ENCODE measurements at places on chromosomes 13 and 19.

- DNase-seq: no peak
Measured at GRCh38 chr13:60583911-60584753, 187.1 kb downstream of the TDRD3 start.

DNA sequence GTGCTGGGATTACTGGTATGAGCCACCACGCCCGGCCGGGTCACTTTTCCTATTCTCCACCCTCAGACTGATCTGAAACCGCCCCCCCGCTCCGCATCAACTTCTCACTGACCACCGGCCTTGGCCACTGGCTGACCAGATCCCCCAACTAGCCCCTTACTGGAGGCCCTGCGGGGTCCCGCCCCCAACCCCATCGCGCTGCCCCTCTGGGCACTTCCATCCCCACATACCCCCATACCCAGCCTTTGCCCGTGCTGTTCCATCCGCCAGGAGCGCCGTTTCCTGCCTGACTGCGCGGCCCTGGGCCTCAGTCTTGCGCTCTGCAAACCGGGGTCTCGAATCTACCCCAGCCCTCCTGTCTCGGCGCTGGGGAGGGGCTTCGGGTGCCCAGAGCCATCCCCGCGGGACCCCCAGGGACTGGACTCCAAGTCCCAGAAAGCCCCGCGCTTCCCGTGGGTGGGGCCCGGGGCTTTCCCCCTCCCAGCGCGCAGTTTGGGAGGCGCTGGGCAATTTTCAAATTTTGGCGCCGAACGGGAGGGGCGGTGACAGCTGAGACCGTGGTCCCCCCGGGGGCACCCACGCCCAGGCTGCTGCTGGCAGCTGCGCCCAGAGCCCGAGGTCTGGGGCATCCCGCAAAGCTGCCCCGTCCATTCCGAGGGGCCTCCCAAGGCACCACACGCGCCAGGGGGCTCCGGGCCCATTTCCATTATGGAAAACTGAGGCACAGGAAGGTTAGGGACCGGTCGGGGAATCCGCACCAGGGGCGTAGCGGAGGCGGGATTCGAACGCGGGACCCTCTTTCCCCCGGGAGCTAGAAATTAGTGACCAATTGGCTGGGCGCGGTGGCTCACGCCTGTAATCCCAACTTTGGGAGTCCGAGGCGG is 5.2 kb upstream of the LMNB2 start:
- no peak for DNase-seq

GRCh38 chr13:45055198-45055901 is 65.0 kb upstream of the GTF2F2 start:
- no peak for DNase-seq

- no peak for DNase-seq
Measured at GRCh38 chr13:25783601-25784024, 268.2 kb downstream of the SHISA2 start.

DNA sequence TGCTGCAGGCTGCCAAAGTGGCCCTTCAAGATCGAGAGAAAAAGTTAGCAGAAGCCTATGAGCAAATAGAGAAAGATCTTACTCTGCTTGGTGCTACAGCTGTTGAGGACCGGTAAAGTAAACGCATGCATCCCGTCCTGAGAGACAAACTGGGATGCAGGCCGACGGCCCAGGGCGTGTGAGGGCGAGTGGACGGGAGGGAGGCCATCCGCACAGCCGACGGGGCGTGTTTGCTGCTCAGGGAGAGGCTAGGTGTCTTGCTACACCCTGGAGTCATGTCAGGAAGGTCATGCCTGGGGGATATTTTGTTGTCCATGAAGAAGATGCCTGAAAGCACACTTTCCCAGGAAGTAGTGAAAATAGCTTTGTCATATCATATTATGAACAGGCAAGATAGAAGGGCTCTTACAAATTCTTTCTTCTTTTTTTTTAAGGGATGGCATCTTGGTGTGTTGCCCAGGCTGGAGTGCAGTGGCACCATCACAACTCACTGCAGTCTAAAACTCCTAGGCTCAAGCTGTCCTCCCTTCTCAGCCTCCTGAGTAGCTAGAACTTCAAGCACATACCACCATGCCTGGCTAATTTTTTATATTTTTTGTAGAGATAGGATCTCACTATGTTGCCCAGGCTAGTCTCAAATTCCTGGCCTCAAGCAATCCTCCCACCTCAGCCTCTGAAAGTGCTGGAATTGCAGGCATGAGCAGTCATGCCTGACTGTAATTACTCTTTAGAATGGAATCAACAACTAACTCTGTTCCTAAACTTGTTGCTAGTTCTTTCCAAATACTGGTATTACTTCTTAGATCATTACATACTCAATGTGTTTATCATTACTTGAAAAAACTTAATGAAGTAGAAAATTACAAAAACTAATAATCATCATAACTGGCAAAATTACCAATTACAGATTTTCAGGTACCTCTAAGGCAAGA is 117.6 kb upstream of the MCF2L start:
- DNase-seq: no peak

GRCh38 chr13:42720113-42720857 is 61.1 kb upstream of the FAM216B start:
- DNase-seq: no peak

- no peak for DNase-seq
Measured at GRCh38 chr19:35447606-35448469, at the start of gene FFAR2. FFAR2 (plus strand) TSS chr19:35448257; CDS start chr19:35449715, 1,458 bp downstream.

GRCh38 chr13:36157480-36157879 is 26.3 kb upstream of the DCLK1 start:
- no peak for DNase-seq

DNA sequence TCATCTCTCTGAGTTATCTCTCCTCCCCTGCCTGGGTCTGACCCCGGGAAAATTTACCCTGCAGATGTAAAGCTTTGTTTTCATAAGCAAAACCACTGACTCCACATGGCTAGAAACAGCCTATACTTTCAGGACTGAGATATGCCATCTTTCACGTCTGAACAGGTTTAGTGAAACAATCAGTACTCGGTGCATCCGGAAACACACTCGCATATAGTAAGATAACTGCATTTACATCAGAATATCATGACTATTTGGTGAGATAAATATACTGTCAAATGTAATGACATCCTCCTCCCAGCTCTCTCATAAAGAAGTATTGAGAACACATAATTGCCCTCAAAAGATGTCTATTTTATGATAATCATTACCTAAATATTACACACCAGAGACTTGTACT is 172.8 kb downstream of the EFNB2 start:
- DNase-seq: no peak

DNA sequence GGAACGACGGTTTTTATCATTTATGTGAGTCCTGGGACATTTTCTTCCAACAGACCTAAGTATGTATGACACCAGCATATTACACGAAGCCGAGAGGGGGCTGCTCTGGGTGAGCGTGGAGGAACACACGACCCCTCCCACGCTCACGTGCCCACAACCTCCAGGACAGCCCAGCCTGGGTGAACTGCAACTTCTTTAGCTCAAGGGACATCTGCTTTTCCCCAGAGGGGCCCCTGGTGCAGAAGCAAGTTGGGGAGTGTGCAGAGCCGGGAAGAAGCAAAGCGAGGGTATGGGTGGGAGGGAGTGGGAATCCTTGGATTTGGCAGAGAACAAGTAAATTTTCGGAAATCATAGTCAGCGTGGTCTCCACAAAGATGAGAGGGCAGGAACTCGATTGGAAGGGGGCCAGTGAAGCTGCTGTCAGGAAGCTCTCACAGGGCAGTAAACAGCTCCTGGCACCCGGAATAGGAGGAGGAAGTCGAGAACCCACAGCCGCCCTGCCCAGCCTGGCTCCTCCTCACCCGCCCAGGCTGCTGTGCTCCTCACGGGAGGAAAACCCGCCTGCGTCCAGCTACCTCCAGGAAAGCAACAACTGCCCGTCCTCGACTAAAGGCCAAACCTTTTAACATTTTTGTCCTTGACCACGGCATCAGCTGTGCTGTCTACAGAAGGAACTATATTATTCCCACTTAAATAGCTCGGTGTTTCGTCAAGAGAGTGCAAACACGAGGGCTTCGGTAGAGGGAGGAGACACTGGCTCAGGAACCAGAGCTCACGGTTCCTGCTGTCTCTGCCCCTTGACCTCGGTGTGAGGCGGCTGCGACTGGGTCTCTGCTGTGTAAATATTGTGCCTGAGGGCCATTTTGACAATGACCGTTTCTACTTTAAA is 17.2 kb upstream of the CFAP97D2 start:
- DNase-seq: no peak

DNA sequence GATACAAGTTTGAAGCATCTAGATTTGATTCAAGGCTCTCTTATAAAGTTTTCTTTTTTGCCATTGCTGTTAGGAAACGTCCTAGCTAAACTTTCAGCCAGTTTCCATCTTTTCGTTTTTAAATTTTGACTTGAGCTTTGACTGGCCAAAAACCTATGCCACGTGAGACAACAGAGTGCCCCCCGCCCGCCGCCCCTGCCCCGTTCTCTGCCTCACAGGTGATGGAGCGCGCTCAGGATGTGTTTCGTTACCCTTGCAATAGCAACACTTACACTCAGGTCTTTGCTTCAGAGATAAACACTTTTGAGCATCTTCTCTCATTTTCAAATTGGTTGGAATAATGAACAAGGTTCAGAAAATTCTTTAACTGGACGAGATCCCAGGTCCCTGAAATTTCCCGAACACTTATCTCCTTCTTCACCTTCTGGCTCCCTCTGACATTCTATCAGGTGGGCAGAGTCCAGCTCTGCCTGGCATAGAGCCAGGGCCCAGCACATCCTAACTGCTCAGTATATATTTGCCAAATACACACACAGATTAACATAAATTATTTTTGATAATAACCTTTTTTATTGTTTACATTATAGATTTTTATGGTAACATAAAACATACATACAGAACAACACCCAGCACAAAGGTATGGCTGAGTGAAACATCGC is 301.1 kb downstream of the IRS2 start:
- no peak for DNase-seq

GRCh38 chr13:109246001-109246400 is 540.4 kb downstream of the IRS2 start:
- no peak for DNase-seq

- no peak for DNase-seq
Measured at GRCh38 chr19:40605216-40605971, 4.2 kb downstream of the LTBP4 start.

- DNase-seq: no peak
Measured at GRCh38 chr19:45166723-45167252, 6.0 kb upstream of the NKPD1 start.

- no peak for DNase-seq
Measured at GRCh38 chr13:103431856-103432255, 365.6 kb upstream of the SLC10A2 start.

DNA sequence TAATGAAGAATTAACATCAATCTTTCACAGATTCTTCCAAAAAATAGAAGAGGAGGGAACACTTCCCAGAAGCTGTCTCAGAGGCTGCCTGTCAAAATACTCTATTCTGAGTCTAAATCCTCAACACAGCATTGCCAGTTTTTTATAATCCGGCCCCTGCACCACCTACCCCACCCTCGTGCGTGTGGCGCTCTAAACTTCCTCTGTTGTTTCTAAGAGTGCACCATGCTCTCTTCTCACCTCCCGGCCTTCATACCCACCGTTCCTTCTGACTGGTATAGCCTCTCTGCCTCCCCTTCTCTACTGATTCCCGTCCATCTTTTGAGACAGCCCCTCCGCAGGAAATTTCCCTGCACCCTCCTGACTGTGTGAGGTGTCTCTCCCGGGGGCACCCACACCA is 136.8 kb downstream of the KATNAL1 start:
- DNase-seq: no peak

DNA sequence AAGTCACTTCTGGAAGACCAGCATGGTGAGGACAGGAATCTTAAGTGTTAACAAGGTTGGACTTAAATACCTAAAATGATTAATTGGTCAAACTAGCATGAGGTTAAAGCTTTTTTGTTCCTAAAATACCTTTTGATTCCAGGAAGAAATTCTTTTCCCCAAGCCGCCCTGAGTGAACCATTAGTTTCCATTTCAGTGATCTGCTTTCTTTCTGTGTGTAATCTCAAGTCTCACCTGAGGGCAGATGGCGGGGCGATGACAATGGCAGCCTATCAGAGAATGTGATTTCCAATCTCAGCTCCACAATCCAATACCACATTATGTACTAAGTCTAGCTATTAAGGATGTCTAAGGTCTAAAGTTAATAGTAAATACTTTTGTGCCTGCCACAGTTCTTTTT is 390.9 kb upstream of the SGCG start:
- no peak for DNase-seq

GRCh38 chr13:101185606-101186005 is 230.7 kb downstream of the NALCN start:
- no peak for DNase-seq

DNA sequence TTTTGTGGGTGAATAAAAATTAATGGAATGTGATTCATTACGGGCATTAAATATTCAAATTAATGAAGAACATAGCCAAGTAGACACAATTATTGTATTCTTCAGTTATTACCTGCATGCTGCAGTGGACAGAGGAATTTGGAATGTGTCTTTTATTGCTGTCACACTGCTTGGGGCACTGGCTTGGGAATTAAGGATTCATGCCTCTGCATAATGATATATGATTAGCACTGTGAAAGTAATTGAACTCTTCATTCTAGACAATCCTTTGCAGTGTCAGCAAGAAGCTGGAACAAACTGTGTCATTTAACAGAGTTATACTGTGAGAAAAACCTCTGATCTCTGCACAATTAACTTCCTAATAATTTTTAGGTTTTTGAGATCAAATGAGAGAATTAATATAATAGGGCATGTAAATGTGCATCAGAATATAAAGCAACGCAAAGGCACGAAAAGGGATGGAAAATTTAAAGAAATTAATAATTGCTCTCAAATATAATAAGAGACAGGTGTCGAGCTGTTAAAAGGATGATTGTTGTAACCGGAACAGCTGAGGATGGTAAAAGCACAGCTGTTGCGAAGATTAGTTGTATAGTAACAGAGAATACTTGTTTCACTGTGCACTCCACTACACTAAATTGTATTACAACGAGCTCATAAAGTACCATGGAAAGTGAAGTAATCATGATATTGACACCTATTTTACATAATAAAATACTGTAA is 235.1 kb upstream of the MIR17HG start:
- no peak for DNase-seq

DNA sequence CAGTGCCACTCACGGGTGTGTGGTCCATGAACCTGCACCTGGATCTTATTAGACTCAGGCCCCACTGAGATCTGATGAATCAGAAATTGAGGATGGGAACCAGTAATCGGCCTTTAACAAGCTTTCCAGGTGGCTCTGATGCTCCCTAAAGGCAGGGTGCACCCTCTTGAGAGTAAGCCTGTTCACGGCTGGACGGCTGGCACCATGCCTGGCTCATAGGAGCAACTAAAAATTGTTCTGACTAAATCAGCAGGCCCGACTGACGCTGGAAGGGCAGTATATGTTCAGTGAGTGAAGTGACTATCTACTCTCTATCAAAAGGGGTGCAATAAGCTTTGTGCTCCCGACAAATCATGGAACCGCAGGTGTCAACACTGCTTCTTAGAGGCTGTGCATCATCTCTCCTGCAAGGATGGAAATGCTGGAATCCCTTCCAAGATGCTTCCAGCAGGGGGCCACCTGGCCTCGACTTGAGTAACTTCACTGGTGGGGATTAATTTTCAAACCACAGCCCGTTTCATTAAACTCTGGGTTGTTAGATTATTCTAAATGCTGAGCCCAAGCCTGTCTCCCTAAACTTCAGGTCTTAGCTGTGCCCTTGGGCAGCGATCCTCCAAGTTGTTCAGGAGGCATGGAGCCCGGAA is 28.4 kb downstream of the TMTC4 start:
- DNase-seq: no peak
